Colonic mucosa (tissue), 4 donors: ENCODE measurements at places on chromosomes 1 and 21. TPM values are rescaled to one million over a fixed set of nuclear protein-coding genes. Genes with fewer than 3 reads are reported as not detected.

Gene ANGPTL1
- 2.8 TPM for total RNA-seq

Gene CAMK2N1
- total RNA-seq = 182 TPM

Gene TRMT13
- 11.5 TPM for total RNA-seq

Gene ABCA4
- 0.02 TPM for total RNA-seq

Gene IGSF9
- 14.1 TPM for total RNA-seq

Gene CR1
- 0.42 TPM for total RNA-seq

Gene NDC1
- 39.4 TPM for total RNA-seq

Gene CD101
- total RNA-seq = 1.8 TPM

Gene TTC34
- 0.44 TPM for total RNA-seq

Gene NR1I3
- not detected for total RNA-seq

Gene KIF14
- 2.7 TPM for total RNA-seq

Gene SLC19A1
- 25.3 TPM for total RNA-seq

Gene KCNK1
- 48.0 TPM for total RNA-seq

Gene PRRX1
- total RNA-seq = 2.5 TPM

Gene OR2AJ1
- total RNA-seq = not detected

Gene TNFRSF18
- 1.7 TPM for total RNA-seq

Gene PPIAL4G
- not detected for total RNA-seq

Gene CCDC185
- total RNA-seq = not detected

Gene KCNJ9
- 0.30 TPM for total RNA-seq

Gene ARHGEF16
- 90.2 TPM for total RNA-seq

Gene UBIAD1
- total RNA-seq = 14.4 TPM

Gene DMBX1
- total RNA-seq = not detected

Gene NPR1
- 3.6 TPM for total RNA-seq

Gene OPTC
- not detected for total RNA-seq

Gene CFHR3
- not detected for total RNA-seq

Gene LDLRAD1
- total RNA-seq = not detected

Gene SPRR1B
- total RNA-seq = not detected

Gene SLC9C2
- not detected for total RNA-seq

Gene PADI3
- total RNA-seq = not detected

Gene S100A12
- total RNA-seq = not detected

Gene SOX13
- total RNA-seq = 35.1 TPM
